ENCODE measurements at places on chromosomes 11 and 22.

- DNase-seq, result no peak
Measured at GRCh38 chr11:11605821-11606450, 15.9 kb downstream of the GALNT18 start.

DNA sequence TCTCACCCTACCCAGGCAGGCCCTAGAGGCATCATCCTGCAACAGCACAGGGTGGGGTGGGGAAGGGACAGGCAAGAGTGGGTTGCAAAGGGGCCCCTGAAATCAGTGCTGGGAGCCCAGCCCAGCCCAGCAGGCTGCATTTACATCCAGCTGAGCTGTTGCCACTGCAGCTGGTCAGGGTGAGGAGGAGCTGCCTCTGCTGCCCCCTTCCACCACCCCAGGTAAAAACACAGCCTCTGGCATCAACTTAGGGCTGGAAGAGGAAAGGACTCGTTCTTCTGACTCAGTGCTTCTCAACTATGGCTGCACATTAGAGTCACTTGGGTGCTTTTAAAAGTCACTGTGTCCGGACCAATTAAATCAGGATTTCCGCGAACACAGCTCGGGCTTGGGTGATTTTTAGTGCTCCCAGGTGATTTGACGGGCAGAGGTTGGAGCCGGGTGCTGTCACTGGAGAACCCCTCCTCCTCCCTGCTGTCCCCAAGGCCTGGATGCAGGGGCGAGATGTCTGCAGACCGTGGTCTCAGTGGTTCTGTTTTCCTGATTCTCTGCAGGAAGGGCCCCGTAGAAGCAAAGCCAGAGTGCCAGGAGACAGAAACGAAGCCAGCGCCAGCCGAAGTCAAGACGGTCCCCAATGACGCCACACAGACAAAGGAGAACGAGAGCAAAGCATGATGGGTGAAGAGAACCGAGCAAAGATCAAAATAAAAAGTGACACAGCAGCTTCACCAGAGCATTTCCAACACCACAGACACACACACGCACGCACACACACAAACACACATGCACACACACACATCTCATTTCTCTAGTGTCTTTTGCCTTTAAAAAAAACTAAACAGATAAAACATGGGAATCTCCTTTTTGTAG is 39.4 kb upstream of the TTC12 start:
- DNase-seq, result no peak

GRCh38 chr11:75910426-75911145 is 95.6 kb downstream of the UVRAG start:
- no peak for DNase-seq

- no peak for DNase-seq
Measured at GRCh38 chr11:116539836-116540418, 232.9 kb downstream of the BUD13 start.

- DNase-seq, result no peak
Measured at GRCh38 chr11:113282898-113283437, 31.4 kb upstream of the TTC12 start.

DNA sequence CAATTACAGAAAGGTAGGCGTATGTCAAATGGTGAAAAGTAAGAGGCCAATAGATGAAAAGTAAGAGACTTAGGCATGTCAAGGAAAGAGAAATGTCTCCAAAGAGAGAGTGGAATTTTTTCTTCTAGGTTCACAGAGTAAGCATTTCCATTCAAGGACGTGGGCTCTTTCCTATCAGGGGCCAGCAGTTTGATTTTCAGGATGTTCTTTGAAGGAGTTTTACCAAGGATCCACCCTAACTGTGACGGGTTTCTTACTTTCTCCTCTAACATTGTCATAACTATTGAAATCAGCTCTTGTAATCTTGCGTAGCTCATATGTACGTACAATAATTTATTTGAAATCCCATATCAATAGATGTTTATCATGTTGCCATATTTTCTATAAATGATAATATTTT is 2112.2 kb upstream of the RAG2 start:
- DNase-seq, result no peak

DNA sequence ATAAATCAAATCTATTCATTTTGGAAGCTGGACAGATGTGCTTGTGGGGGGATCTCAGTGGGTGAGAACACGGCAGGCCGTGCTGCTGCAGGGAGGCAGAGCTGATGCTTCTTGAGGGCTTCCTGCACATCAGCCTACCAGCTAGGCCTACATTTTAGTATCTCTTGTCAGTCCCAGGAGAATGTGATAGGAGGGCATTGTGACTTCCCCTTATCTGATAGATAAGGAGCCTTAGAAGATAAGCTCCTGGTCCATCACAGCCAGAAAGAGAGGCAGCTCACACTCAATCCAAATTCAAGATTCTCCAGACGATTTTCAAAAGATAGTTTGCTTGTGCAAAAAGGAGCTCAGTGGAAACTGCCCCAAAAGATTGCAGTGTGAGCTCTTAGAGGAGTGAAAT is 89.0 kb downstream of the SHANK2 start:
- DNase-seq, result no peak

- no peak for DNase-seq
Measured at GRCh38 chr11:83166193-83166866, 9.4 kb downstream of the PCF11 start.

Data from LoVo (cell line).